LHCN-M2 (cell line): ENCODE measurements at places on chromosomes 12 and 14. TPM values are rescaled to one million over a fixed set of nuclear protein-coding genes. Genes with fewer than 3 reads are reported as not detected.

The ANP32D gene
- not detected in 2 replicates for total RNA-seq

The KRT74 gene
- total RNA-seq: not detected in 2 replicates

The NOS1 gene
- total RNA-seq: not detected in 2 replicates

The ACRBP gene
- total RNA-seq: 0.32 TPM in 1 of 2 replicates, not detected in the other

The TAS2R46 gene
- total RNA-seq: 0.11 and 0.13 TPM in 2 replicates

The CLEC9A gene
- total RNA-seq: not detected in 2 replicates

The KRT2 gene
- total RNA-seq: not detected in 2 replicates

The SLC8A3 gene
- total RNA-seq: 10.6 and 12.8 TPM in 2 replicates

The TBX5 gene
- not detected in 2 replicates for total RNA-seq

- peak; percentile 10 for DNase-seq
Measured at GRCh38 chr14:31787377-31787776, 226.2 kb downstream of the NUBPL start.

DNA sequence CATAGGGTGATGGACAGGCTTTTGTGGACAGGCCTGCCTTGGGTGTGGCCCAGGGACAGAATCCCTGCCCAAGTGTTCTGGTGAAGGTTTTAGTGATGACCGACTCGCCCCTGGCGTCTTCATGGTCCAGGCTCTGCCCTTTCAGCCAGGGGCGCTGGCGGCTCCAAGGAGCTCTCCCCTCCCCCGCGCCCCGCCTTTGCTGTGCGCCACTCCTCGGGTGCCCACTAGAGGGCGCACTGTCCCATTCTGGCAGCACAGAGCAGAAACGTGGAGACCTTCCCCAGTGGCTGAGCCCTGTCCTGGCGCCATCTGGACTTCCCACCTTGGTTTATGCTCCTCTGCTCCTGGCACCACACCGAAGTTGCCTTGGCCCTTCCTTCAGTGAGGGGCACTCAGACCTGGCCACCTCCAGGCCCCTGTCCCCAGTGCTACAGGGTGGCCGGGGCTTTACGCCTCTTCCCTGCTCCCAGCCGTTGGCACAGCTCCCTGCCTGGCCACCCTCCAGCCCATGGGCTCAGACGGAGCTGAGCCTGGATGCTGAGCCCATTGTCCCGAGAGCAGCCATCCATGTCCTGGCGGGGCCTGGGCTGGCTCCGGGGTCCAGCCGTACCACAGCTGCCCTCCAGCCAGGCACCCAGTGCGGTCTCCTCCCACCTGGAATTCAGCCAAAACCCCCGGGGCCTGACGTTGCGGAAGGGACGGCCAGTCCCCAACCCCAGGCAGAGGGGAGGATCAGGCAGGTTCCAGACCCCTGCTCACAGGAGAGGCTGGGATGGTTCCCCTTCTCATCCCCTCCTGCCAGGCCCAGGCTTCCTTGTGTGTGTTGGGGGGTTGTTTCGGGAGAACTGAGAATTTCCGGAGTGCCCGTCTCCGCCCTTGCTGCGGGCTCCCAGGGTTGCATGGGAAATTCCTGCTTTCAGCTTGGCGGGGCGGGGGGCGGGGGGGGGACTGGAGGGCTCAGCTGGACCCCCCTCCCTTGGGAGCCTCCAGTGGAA, 5.6 kb upstream of the CRIP1 start:
- DNase-seq: peak; percentile 86

- DNase-seq: peak; percentile 29
Measured at GRCh38 chr12:47556261-47557030, 149.4 kb downstream of the RPAP3 start.

DNA sequence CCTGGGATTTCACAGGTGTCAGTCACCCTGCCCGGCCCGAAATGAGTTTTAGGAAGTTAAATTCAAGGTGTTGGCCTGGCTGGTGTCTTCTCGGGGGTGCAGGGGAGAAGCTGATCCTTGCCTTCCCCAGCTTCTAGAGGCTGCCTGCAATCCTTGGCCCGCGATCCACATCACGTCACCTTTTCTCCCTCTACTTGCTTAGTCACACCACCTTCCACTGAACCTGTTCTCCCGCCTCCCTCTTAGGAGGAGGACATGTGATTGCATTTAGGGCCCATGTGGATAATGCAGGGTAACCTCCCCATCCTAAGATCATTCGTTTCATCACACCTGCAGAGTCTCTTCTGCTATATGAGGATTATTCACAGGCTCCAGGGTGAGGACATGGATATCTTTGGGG, 25.4 kb upstream of the ATXN2 start:
- DNase-seq: no peak

GRCh38 chr12:77594366-77594765, 236.3 kb upstream of the NAV3 start:
- peak; percentile 18 for DNase-seq

- no peak for DNase-seq
Measured at GRCh38 chr14:71365361-71365760, 458.1 kb downstream of the PCNX1 start.

GRCh38 chr12:116454950-116455447, 104.2 kb upstream of the MAP1LC3B2 start:
- peak; percentile 90 for DNase-seq

- DNase-seq: no peak
Measured at GRCh38 chr14:54654605-54655004, 87.7 kb downstream of the SAMD4A start.

DNA sequence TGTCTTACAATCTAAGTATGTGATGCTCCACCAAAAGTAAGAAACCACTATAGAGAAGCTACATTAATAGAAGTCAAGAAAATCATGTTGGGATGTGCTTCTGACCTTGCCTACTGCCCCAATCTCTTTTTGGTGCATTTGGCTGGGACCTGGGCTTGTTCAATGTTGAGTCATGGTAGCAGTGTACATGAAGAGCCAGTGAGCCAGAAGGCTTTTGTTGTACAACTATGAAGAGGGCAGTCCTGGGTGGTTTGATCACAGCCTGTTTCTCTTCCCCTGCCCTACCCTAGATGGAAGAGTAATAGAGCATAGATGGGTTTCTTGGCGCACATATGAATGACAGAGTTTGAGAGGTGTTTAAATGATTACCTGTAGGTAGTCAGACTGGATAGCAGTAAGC, 56.4 kb downstream of the UBR7 start:
- no peak for DNase-seq

DNA sequence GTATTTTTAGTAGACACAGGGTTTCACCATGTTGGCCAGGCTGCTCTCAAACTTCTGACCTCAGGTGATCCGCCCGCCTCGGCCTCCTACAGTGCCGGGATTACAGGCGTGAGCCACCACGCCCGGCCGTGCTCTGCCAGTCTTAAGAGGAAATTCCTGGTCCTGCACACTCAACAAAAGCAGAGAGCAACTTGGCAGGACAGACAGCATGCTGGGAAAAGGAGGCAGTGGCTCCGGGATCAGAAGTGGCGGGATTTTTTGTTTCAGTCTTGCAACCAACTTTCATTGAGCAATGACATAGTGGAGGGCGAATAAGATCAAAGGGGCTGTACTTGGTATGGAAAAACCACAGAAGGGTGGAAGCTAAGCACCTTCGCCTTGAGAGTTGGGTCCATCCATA, 2.1 kb downstream of the CKAP4 start:
- peak; percentile 69 for DNase-seq

GRCh38 chr12:39989501-39989900, 116.4 kb downstream of the SLC2A13 start:
- no peak for DNase-seq

DNA sequence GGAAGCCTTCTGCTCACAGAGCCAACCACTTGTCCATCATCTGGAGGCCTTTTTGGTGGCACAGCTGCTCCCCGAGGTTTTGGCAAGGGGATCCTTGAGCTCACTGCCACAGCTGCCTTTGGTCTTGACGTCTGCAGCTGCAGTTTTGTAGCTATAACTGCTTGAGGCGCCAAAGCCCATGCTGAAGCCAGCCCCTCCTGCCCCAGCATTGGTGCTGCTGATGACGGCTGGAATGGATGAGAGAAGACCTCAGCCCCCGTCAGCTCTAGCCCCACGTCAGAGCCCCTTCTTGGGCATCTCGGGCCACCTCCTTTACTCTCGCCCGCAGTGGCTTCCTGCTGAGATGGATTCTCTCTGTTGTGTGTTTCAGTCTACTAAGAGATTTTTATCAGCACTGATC, 12.3 kb upstream of the KRT74 start:
- peak; percentile 1 for DNase-seq

GRCh38 chr14:54647378-54647777, 80.5 kb downstream of the SAMD4A start:
- no peak for DNase-seq

DNA sequence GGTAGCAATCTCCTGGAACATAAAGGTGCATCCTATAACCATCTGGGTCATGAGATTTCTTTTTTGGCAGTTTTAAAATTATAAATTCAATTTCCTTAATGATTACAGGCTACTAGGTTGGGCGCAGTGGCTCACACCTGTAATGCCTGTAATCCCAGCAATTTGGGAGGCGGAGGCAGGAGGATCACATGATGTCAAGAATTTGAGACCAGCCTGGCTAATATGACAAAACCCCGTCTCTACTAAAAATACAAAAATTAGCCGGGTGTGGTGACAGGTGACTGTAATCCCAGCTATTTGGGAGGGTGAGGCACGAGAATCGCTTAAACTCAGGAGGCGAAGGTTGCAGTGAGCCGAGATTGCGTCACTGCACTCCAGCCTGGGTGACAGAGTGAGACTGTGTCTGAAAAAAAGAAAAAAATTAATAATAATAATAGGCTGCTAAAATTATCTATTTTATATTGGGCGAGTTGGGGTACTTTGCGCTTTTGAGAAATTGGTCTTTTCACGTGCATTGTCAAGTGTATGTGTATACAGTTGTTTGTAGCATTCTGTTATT, 17.2 kb upstream of the ARF6 start:
- DNase-seq: no peak

DNA sequence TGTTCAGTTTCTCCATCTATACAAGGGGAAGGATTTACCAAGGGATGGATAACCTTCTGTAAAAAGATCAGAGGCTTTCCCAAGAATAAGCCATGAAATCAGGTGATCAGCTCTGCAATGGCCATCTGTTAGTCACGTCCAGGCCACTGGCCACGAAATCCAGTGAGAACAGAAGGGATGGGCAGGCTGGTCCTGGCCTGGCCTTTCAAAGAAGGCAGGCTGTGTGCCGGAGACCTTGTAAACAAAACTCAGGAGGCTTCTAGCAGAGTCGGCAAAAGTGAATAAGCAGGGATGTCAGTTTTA, 68.5 kb downstream of the RNF34 start:
- DNase-seq: peak; percentile 19

GRCh38 chr12:121218588-121219352, 8.8 kb downstream of the P2RX4 start:
- DNase-seq: no peak

DNA sequence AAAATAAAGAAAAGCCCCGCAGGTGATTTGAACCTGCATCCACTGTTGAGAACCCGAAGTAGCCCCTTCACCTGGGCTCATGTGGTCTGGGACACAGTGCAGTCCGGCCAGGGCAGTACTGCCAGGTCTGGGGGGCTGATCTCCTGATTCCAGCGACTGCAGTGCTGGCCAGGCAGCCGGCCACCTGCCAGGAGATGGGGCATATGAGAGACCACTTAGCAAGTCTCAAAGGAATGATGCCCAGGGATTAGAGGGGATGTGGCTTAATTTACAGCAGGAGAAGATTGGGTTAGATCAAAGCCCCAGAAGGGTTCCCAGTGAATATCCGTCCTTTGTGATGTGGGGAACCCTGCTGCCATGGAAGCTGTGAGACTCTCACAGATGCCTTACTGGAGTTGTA, 113.3 kb downstream of the PRMT8 start:
- no peak for DNase-seq

GRCh38 chr12:122880668-122881067, 15.3 kb downstream of the VPS37B start:
- DNase-seq: peak; percentile 55
